ENCODE measurements at places on chromosomes 7 and 10. TPM values are rescaled to one million over a fixed set of nuclear protein-coding genes. Genes with fewer than 3 reads are reported as not detected.

GRCh38 chr7:16934722-16935340 is 53.0 kb upstream of the AGR3 start:
- no peak overlapping the region for H3K27ac ChIP-seq
- H3K4me1 ChIP-seq, result no peaks in the 10 kb centered on the region
- no peak overlapping the region for H3K4me3 ChIP-seq
- no peaks in the 10 kb centered on the region for H3K36me3 ChIP-seq
- H3K27me3 ChIP-seq, result no peaks in the 10 kb centered on the region

- H3K27ac ChIP-seq, result no peak overlapping the region
- H3K4me3 ChIP-seq, result no peak overlapping the region
- no peak for DNase-seq
Measured at GRCh38 chr7:111954056-111954455, 252.1 kb downstream of the DOCK4 start.

DNA sequence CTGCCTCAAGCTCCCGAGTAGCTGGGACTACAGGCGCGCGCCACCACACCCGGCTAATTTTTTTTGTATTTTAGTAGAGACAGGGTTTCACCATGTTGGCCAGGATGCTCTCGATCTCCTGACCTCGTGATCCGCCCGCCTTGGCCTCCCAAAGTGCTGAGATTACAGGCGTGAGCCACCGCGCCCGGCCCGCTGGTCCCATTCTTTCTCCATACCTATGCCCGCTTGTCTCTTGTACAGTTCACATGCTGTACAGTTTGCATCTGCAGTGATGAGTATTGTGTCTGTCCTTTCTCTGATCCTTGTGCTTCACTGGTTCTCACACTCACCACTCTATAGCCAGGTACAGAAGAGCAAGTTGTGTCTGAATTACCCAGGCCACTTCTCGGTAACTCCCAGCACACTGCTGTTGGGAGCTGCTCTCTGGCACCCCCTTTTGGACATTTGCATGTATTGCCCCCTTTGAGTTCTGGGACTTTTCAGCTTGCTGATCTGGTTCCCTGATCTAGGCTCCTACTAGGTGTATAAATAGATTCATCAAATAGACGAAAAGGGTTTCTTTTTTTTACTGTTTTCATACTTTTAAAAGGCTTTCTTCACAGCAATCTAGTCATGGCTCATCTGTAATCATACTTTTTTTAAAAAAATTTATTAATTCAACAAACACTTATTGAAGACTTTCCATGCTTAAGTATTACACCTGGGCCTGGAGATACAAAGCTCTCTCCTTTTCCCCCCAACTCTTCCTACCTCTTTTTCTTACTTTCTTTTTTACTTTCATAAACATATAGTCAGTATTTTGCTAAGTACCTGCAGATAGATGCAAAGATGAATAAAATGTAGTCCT is 53.5 kb downstream of the AOAH start:
- H3K4me1 ChIP-seq, result no peaks in the 10 kb centered on the region
- H3K27ac ChIP-seq, result no peak overlapping the region
- H3K4me3 ChIP-seq, result no peak overlapping the region
- peak; percentile 50 for DNase-seq
- H3K36me3 ChIP-seq, result no peaks in the 10 kb centered on the region

- peak overlapping the region; percentile 51 for H3K4me3 ChIP-seq
- H3K27me3 ChIP-seq, result peaks cover 16% of the 10 kb centered on the region
Measured at GRCh38 chr10:117005527-117006055, 604 bp upstream of the SHTN1 start.

Gene WAC
- 50.5 TPM for total RNA-seq

DNA sequence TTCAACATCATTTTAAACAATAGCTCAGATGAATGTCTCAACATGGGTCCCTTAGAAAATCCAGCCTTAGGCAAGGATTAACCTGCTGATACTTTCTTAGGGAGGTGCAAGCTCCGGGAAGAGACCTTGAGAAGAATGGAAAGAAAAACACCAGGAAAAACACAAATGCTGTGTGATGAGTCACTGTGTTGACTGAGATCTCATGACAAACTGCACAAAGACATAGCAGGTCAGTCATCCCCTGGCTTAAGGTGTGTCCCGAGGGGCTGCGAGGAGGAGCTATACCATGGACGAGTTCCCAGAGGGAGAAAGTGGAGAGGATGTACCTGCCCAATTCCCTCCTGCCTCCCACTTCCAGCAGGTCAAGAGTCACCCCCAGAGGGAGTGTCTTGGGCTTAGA is 98.0 kb downstream of the TEX36 start:
- H3K27ac ChIP-seq, result no peak overlapping the region
- no peaks in the 10 kb centered on the region for H3K27me3 ChIP-seq
- no peak for DNase-seq

GRCh38 chr10:117590101-117590875 is 47.7 kb downstream of the EMX2 start:
- H3K36me3 ChIP-seq, result no peaks in the 10 kb centered on the region
- no peak for DNase-seq
- H3K27ac ChIP-seq, result no peak overlapping the region
- no peaks in the 10 kb centered on the region for H3K27me3 ChIP-seq
- H3K4me1 ChIP-seq, result no peaks in the 10 kb centered on the region
- H3K4me3 ChIP-seq, result no peak overlapping the region

Gene DNAJC12
- total RNA-seq, result 8.5 TPM

DNA sequence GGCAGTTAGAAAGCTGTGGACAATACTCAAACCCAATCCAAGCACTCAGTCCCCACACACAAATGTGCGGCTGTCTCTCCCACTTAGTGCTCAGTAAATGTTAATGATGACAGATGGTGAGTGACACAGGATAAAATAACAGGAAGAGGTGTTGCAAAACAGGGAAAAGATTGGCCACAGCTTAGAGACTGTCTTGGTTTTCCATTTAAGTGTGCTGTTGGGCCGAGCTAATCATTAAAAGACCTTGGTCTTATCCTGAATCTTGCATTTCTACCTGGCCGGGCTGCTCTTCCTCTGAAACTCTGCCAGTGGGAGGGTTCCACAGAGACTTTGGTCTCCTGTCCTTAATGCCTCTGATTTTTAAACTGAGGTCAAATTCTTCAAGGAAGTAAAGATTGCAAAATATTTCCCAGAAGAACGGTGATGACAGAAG is 113.1 kb upstream of the RNF32 start:
- H3K36me3 ChIP-seq, result no peaks in the 10 kb centered on the region
- H3K4me3 ChIP-seq, result no peak overlapping the region
- H3K27ac ChIP-seq, result no peak overlapping the region
- no peaks in the 10 kb centered on the region for H3K27me3 ChIP-seq
- no peak for DNase-seq
- H3K4me1 ChIP-seq, result no peaks in the 10 kb centered on the region

GRCh38 chr10:12974078-12974477 is 27.4 kb downstream of the CCDC3 start:
- DNase-seq, result peak; percentile 78
- H3K4me1 ChIP-seq, result peaks cover 9% of the 10 kb centered on the region
- H3K27me3 ChIP-seq, result no peaks in the 10 kb centered on the region

- peaks cover 3% of the 10 kb centered on the region for H3K4me1 ChIP-seq
- H3K4me3 ChIP-seq, result no peak overlapping the region
- DNase-seq, result peak; percentile 2
- no peak overlapping the region for H3K27ac ChIP-seq
Measured at GRCh38 chr7:32023376-32023775, 46.8 kb downstream of the PDE1C start.

GRCh38 chr7:45177801-45178200 is 20.2 kb downstream of the RAMP3 start:
- no peak for DNase-seq
- no peaks in the 10 kb centered on the region for H3K36me3 ChIP-seq
- H3K27ac ChIP-seq, result no peak overlapping the region
- H3K27me3 ChIP-seq, result no peaks in the 10 kb centered on the region

DNA sequence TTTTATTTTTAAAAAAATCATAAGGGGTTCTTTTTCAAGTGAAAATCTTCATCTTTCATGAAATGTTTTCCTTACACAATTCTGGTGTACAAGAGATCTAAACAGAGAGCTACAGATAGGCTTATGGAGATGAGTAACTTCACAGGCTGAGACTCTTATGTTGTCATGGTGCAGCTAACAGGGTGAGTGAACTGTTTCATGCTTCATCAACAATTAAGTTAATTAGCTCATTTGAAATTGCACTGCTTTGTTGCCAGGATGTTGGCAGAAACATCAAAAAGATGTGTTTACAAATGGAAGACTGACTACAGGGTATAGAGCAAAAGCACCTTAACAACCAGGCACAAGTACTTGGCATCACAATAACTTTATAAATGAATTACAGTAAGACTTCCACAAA is 230.8 kb downstream of the FOXP2 start:
- H3K4me3 ChIP-seq, result no peak overlapping the region
- no peaks in the 10 kb centered on the region for H3K27me3 ChIP-seq
- no peaks in the 10 kb centered on the region for H3K4me1 ChIP-seq
- H3K36me3 ChIP-seq, result no peaks in the 10 kb centered on the region

- H3K4me1 ChIP-seq, result peaks cover 25% of the 10 kb centered on the region
- H3K27me3 ChIP-seq, result no peaks in the 10 kb centered on the region
- H3K4me3 ChIP-seq, result no peak overlapping the region
- no peaks in the 10 kb centered on the region for H3K36me3 ChIP-seq
- DNase-seq, result peak; percentile 42
Measured at GRCh38 chr7:74619235-74619860, 38.2 kb upstream of the GTF2I start.

Gene UBE2D1
- 7.0 TPM for total RNA-seq

GRCh38 chr7:45592230-45592991 is 18.2 kb downstream of the ADCY1 start:
- H3K27ac ChIP-seq, result no peak overlapping the region
- no peak for DNase-seq
- H3K4me3 ChIP-seq, result no peak overlapping the region
- peaks cover 2% of the 10 kb centered on the region for H3K36me3 ChIP-seq
- H3K27me3 ChIP-seq, result no peaks in the 10 kb centered on the region

Gene MMP21
- total RNA-seq, result 0.18 TPM

Gene GOLGA7B
- total RNA-seq, result 0.04 TPM

DNA sequence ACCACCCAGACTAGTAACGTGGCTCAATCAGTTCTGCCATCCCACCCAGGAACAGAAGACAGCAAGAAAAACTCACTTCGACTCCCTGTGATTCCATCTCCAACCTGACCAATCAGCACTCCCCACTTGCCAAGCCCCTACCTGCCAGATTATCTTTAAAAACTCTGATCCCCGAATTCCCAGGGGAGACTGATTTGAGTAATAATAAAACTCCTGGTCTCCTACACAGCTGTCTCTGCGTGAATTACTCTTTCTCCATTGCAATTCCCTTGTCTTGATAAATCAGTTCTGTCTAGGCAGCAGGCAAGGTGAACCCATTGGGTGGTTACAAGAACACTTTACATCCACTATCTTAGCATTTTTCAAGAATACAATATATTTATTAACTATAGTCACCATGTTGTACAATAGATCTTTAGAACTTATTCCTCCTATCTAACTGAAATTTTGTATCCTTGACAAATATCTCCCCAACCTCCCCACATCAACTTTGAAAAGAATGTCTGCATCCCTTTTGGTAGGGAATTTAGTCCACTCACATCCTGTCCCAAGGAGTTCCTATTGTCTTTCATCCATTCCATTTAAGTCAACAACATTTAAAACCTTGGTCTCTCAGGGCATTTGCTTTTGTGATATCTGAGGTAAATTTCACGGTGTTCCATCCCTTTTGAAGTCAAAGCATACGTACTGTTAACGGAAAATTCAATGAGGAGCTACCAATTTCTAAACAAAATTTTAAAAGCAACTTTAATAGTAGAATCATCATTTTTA is 163.7 kb downstream of the MACC1 start:
- no peak overlapping the region for H3K4me3 ChIP-seq
- H3K4me1 ChIP-seq, result no peaks in the 10 kb centered on the region
- DNase-seq, result no peak
- no peak overlapping the region for H3K27ac ChIP-seq

GRCh38 chr10:3140280-3140679 is 32.3 kb downstream of the PITRM1 start:
- peak; percentile 56 for DNase-seq
- H3K4me1 ChIP-seq, result peaks cover 44% of the 10 kb centered on the region
- peaks cover 84% of the 10 kb centered on the region for H3K36me3 ChIP-seq
- H3K4me3 ChIP-seq, result no peak overlapping the region
- no peaks in the 10 kb centered on the region for H3K27me3 ChIP-seq
- no peak overlapping the region for H3K27ac ChIP-seq

GRCh38 chr7:7944619-7945282 is 23.8 kb upstream of the GLCCI1 start:
- H3K36me3 ChIP-seq, result no peaks in the 10 kb centered on the region
- H3K4me1 ChIP-seq, result peaks cover 7% of the 10 kb centered on the region
- DNase-seq, result peak; percentile 27
- no peaks in the 10 kb centered on the region for H3K27me3 ChIP-seq
- H3K27ac ChIP-seq, result no peak overlapping the region

GRCh38 chr10:48671914-48672595 is 12.6 kb upstream of the WDFY4 start:
- DNase-seq, result no peak
- H3K4me1 ChIP-seq, result peaks cover 18% of the 10 kb centered on the region
- H3K27me3 ChIP-seq, result no peaks in the 10 kb centered on the region

GRCh38 chr7:22842973-22843372 is 20.3 kb upstream of the TOMM7 start:
- H3K4me1 ChIP-seq, result peaks cover 14% of the 10 kb centered on the region
- H3K4me3 ChIP-seq, result no peak overlapping the region
- no peaks in the 10 kb centered on the region for H3K36me3 ChIP-seq

Gene RNF148
- 0.44 TPM for total RNA-seq

Gene COL26A1
- total RNA-seq, result 1.2 TPM

- no peaks in the 10 kb centered on the region for H3K27me3 ChIP-seq
- no peak overlapping the region for H3K27ac ChIP-seq
- H3K4me1 ChIP-seq, result no peaks in the 10 kb centered on the region
- no peak overlapping the region for H3K4me3 ChIP-seq
- no peak for DNase-seq
Measured at GRCh38 chr7:51021906-51022570, 239.3 kb upstream of the GRB10 start.

DNA sequence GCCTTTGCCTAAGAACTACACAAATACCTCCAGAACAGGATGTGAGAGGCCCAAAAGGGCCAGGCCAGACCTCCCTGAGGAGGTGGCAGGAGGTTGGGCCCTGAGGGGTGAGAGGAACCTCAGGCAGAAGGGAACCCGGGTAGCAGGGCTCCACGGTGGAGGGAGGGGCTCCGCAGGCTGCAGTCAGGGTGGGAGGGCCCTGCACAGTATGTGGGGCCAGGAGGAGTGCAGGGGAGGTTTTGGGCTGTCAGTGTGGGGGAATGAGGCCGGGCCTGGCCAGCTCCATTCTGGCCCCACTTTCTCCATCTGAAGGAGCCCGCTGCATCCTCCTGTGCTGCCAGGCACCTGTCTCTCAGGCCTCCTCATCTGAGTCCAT is 25.9 kb downstream of the DNAJB12 start:
- no peak for DNase-seq
- H3K36me3 ChIP-seq, result peaks cover 7% of the 10 kb centered on the region
- H3K4me1 ChIP-seq, result peaks cover 84% of the 10 kb centered on the region
- no peak overlapping the region for H3K4me3 ChIP-seq
- peak overlapping the region; percentile 51 for H3K27ac ChIP-seq

All from muscle of leg (tissue), 16 donors.